Activated CD8-positive, alpha-beta T cell treated with anti-CD3 and anti-CD28 coated beads for 36 hours (primary cell): ENCODE measurements at places on chromosomes 1 and 21. TPM values are rescaled to one million over a fixed set of nuclear protein-coding genes. Genes with fewer than 3 reads are reported as not detected.

DNA sequence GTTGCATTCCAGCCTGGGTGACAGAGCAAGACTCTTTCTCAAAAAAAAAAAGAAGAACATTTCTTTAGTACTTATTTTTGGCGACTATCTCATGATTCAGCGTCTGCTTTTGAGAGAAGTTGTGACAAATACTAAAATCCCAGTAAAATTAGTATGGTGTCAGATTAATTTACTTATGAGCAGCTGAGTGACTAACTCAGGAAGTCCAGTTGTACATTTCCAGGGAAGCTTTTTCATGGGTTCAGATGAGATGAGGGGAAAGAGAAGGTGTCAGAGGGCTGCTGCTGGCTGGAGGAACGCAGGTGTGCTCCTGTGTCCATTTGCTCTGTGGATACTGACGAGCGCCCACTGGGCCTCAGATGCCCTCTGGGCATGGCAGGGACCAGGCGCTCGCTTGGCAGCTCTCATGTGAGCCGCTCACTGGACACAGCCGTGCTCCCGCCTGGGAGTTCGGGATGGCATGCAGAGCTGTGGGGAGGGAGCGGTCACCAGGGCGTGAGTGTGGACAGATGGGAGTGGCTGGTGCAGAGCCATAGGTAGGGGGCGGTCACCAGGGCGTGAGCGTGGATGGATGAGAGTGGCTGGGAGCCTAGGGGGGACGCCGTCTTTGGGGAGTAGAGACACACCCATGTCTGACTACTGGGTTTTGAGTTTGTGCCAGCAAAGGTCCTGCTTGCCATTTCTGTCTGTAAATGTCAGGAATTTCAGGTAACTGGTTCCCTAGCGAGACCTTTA lies 55.0 kb downstream of the ADARB1 start:
- DNase-seq = no peak

GRCh38 chr1:179996099-179996498 lies 41.5 kb downstream of the CEP350 start:
- no peak for DNase-seq

GRCh38 chr1:240138867-240139266 lies 47.2 kb downstream of the FMN2 start:
- no peak for DNase-seq

GRCh38 chr1:106954661-106955229 lies 101.7 kb upstream of the PRMT6 start:
- no peak for DNase-seq

GRCh38 chr1:65036570-65037051 lies 70.3 kb upstream of the JAK1 start:
- no peak for DNase-seq

- DNase-seq = no peak
Observed at GRCh38 chr21:45306832-45307571, 19.3 kb upstream of the POFUT2 start.

- DNase-seq = no peak
Observed at GRCh38 chr1:1047407-1047806, 26.7 kb downstream of the RNF223 start.

DNA sequence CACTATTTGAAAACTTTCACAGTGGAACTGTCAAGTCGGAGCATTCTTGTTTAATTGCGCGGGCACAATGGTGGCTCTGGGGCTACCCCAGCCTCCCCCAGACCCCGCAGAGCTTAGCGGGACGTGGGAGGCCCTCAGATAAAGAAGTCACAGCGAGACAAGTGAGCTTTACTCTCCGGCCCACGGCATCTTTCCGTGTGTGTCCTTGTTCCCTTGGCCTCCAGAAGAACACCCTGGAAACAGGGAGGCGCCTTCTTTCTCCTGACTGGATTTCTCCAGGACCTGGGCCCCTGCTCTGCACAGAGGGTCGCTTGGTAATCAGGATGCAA lies 382.8 kb downstream of the RRAGC start:
- no peak for DNase-seq

DNA sequence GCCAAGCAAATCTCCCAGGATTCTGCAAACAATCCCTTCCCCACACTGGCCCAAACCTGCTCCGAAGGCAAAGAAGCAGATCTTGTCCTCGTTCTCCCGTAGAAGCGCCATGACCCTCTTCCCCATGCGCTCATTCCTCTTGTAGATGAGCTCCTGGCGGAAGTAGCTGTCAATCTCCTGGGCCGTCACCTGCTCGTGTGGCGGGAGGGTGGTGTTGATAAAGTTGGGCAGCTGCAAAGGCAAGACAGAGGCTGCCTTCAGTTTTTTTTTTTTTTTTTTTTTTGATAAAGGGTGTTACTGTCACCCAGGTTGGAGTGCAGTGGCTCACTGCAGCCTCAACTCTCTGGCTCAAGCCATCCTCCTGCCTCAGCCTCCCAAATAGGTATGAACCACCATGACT lies 202.7 kb downstream of the TRABD2B start:
- no peak for DNase-seq

GRCh38 chr1:90391126-90391525 lies 326.0 kb downstream of the BARHL2 start:
- no peak for DNase-seq

DNA sequence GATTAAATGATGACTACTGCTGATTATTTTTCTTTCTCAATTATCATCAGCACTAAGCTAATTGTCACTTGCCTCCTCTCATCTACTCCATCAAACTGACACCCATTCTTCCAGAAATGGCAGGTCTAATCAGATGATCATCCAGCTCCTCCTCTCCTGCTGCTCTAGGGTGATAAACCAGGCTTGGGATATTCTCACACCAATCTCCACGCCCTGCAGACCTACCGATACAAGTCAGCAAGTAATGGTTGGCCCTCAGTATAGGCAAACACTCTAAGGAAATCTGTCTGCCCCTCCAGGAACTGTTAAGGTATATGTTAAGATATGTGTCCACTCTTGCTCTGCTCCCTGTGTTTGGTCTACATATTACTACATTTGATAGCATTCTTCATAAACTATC lies 36.3 kb upstream of the C1orf21 start:
- no peak for DNase-seq

Gene PEX19
- total RNA-seq = 52.9 TPM

Gene HPDL
- 39.8 TPM for total RNA-seq

Gene ORC1
- total RNA-seq = 51.0 TPM

Gene UCHL5
- 81.3 TPM for total RNA-seq

Gene PGBD5
- not detected for total RNA-seq

Gene BGLAP
- total RNA-seq = 2.5 TPM

Gene OR14A2
- not detected for total RNA-seq
